ENCODE measurements at places on chromosomes 11 and 22.

- no peak for DNase-seq
These were observed 8.1 kb upstream of the SART1 start for GRCh38 chr11:65953471-65953870.

GRCh38 chr11:82976786-82977185 lies 75.2 kb downstream of the DDIAS start:
- DNase-seq: no peak

- DNase-seq: no peak
These were observed 19.1 kb upstream of the XBP1 start for GRCh38 chr22:28819253-28820096.

DNA sequence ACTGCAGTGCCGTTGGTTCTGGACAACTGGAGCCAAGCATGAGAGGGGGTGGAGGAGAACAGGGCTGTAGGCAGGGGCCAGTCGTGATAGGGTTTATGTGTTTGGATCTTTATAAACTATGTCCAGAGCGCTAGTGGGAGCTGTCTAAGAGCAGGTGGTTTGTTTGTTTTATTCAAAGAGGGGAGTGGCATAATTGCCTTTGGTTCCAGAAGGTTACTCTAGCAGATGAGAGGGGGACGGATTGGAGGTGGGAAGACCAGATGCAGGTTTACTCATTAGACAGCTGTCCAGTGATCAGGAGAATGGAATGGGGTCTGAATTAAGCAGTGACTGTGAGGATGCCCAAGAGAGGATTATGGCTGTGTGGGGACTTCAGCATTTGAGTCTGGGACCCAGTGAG lies 109.3 kb upstream of the TBCEL start:
- no peak for DNase-seq

- DNase-seq: no peak
These were observed 561.9 kb upstream of the ANO5 start for GRCh38 chr11:21630934-21631478.

DNA sequence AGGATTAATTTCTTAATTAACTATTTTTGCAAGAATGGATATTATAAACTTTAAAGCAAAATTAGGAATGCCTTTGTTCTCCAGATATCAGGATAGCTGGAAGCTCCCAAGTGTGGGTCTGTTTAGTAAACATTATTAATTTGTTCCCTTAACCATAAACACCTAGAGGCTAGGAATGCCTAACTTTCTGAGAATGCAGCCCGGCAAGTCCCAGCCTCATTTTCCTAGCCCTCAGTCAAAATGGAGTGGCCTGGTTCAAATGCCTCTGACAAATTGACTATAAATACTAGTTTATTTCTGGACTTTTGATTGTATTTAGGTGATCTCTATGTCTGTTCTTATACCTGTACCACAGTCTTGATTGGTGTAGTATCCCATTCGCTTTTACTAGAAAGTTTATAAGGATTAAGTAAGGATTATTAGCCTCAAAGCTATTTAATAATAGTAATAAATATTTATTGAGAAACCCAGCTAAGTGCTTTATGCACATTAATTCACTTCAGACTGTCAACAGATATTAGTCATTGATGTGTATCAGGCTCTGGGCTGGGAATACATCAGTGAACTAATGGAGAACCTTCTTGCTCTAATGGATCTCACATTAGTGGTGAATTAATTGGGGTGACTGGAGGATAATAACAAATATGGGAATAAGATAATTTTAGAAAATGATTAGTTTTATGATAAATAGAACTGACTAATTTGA lies 25.8 kb downstream of the PPME1 start:
- DNase-seq: no peak

DNA sequence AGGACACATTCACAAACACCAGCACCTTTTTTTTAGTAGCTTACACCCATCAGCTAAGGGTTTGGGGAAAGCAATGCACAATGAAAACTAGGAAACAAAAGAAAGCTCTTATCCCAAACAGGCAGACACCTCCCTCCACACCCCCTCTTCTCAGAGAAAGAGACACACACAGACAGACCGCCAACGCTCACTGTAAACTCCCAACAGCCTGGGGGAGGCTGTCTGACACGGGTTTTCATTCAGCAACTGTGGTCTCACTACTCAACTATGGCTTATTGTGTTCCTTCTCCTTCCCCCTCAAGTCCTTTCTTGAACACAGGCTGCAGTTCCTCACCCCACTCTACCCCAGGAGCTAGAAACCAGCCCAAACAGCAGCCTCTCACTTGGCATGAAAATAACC lies 123.4 kb downstream of the C11orf58 start:
- no peak for DNase-seq

All from activated CD4-positive, alpha-beta memory T cell treated with anti-CD3 and anti-CD28 coated beads, Interleukin-2, amount 10 ng/mL, durations not matched to agents 7 days and 5 days (primary cell).